ENCODE measurements at places on chromosomes 1 and 21.

DNA sequence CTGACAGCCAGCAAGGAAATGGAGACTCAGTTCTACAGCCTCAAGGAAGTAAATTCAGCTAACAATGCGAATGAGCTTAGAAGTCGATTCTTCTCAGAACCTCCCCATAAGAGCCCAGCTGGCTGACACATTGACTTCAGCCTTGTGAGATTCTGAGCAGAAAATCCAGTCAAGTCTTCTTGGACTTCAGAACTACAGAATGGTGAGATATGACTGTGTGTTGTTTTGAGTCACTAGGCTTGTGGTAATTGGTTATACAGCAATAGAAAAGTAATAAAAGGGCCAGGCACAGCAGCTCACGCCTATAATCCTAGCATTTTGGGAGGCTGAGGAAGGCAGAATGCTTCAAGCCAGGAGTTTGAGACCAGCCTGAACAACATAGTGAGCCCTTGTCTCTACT, 161.8 kb upstream of the IVNS1ABP start:
- no peak for DNase-seq

DNA sequence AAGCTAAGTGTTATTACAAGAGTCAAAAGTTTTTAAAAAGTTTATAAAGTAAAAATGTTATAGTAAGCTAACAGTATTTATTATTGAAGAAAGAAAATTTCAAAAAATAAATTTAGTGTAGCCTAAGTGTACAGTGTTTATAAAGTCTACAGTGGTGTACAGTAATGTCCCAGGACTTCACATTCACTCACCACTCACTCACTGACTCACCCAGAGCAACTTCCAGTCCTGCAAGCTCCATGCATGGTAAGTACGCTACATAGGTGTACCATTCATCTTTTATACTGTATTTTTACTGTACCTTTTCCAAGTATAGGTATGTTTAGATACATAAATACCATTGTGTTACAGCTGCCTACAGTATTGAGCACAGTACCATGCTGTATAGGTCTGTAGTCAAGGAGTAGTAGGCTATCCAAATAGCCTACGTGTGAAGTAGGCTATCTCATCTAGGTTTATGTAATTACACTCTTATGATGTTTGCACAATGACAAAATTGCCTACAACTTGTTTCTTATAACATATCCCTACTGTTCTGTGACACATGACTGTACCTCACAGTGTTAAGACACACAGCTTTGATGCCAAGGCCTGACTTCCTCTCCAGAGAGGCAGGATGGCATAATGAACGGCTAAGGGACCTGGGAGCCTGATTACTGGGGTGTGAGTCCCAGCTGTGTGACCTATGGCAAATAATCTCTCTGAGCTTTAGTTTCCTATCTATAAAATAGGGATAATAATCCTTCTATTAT, 12.7 kb downstream of the DHCR24 start:
- peak; percentile 60 for DNase-seq

- DNase-seq: no peak
Measured at GRCh38 chr1:57258557-57259325, 165.1 kb downstream of the DAB1 start.

- DNase-seq: no peak
Measured at GRCh38 chr1:55823541-55824250, 608.5 kb upstream of the USP24 start.

DNA sequence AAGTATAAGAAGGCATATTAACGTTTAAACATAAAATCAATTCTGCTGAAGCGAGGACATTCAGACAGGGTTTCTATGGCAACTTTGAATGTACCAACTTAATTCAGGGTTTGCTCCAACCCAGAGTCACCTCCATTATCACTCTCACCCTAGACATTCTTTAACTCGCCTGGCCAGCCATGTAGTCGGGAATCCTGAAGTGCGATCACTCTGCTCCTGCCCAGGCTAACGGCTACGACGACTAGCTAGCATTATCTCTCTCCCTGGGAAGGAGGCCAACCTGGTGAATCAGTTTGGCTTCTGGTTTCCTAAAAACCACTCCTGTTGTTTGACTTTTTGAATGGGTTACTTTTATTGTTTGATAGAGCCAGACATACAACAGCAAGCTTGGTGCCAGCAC, 38.9 kb upstream of the ZBTB18 start:
- peak; percentile 3 for DNase-seq

DNA sequence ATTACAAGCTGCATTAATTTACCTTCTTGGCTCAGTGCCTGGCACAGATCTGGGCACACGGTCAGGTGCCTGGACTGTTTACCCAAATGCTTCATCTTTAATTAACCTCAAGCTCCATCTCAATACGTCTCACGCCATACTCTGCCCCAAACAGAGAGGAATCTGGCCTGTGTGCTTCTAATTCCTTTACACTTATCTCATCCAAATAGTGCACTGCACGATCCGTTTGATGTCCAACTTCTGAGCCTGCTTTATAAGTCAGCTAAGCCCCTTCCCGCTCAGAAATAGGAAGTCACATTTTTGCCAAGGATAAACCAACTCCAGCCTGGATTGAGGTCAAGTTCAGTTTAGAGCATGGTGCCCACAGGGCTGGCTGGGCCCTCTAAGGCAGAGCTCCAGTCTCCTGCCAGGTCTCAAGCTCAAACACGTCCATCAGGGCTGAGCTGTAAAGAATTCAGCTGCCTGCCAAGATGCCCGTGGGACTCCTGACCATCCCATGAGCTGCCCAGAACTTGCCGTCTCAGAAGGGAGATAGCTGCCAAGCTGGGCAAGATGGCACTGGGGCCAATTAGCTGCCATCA, 233.5 kb downstream of the TRABD2B start:
- DNase-seq: peak; percentile 24

DNA sequence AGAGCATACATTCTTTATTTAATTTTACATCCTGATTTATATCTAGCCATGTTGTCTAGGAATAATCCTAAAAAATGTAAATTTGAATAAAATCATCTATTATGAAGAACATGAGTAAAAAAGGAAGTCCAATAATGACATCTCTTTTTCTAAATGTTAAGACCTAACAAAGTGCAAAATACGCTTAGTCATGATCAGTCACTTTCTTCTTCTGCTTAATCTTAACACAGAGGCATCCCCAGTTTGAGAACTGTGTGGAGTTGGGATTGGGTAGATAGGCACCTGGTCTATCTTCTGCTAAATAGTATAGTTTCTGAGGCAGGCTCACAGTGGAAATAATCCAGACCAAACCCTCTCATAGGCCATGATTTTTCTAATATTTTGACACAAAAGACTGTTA, 311.7 kb upstream of the LRRC7 start:
- no peak for DNase-seq

- DNase-seq: no peak
Measured at GRCh38 chr1:233033361-233033760, 83.0 kb downstream of the NTPCR start.

- no peak for DNase-seq
Measured at GRCh38 chr21:14520535-14520934, 25.6 kb downstream of the SAMSN1 start.

DNA sequence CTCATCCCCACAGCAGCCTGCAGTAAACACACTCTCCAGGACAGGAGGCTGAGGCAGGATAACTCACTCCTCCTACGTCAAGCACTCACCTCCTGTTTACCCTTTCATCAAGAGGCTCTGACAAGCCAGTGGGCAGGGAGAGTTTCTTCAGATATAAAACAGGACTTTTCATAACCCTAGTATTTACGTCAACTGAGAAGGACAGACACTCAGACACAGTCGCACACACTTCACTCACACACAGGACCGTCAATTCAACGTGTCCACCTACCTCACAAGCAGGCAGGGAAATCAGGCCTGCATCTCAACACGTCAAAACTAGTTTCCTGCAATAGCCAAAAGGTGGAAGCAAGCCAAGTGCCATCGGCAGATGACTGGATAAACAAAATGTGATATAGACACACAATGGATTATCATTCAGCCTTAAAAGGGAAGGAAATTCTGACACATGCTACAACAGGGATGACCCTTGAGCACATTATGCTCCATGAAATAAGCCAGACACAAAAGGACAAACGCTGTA, 48.6 kb downstream of the ITPKB start:
- peak; percentile 77 for DNase-seq

- no peak for DNase-seq
Measured at GRCh38 chr1:103191327-103191726, 83.0 kb upstream of the COL11A1 start.

GRCh38 chr1:94067196-94067595, 53.8 kb downstream of the ABCA4 start:
- DNase-seq: no peak

- DNase-seq: no peak
Measured at GRCh38 chr1:22903113-22903512, 69.6 kb downstream of the LACTBL1 start.

GRCh38 chr1:5388622-5389021, 603.6 kb downstream of the NPHP4 start:
- no peak for DNase-seq

DNA sequence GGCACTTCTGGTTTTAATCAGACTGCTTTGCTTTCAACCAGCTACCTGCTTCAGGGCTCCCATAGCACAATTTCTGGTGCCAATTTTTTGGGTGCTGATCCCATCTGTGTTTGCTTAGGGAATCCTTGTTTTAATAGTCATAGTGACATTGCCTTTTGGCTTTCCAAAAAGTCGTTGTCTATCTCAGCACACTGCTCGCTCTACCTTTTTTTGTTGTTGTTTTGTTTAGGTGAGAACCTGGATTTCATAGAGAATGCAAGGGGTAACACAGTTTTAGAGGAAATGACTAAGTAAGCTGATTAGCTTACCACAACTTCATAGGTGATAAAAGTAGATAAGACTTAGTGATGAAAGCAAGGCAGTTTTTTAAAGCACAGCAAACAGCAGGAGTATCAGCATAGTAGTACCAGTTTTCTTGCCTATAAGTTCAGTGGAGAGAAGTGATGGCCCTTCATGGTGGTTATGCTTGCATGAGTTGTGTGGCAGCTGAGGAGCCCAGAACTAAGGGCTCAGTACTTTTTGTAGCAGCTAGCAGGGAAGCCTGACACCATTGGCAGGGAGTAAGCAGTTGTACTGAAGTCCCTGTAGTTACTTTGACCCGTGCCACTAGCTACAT, 31.3 kb downstream of the NEK7 start:
- no peak for DNase-seq

GRCh38 chr21:34335316-34335715, 28.5 kb upstream of the KCNE2 start:
- DNase-seq: no peak

- DNase-seq: no peak
Measured at GRCh38 chr1:225977937-225978748, 21.0 kb downstream of the SDE2 start.

DNA sequence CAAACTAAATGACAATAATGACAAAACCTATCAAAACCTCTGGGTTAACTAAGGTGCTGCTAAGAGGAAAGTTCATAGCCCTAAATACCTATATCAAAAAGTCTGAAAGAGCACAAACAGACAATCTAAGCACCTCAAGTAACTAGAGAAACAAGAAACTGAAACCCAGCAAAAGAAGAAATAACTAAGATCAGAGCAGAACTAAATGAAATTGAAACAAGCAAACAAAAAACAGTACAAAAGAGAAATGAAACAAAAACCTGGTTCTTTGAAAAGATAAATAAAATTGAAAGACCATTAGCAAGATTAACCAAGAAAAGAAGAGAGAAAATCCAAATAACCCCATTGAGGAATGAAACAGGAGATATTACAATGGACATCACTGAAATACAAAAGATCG, 44.8 kb upstream of the KIAA0040 start:
- DNase-seq: no peak

DNA sequence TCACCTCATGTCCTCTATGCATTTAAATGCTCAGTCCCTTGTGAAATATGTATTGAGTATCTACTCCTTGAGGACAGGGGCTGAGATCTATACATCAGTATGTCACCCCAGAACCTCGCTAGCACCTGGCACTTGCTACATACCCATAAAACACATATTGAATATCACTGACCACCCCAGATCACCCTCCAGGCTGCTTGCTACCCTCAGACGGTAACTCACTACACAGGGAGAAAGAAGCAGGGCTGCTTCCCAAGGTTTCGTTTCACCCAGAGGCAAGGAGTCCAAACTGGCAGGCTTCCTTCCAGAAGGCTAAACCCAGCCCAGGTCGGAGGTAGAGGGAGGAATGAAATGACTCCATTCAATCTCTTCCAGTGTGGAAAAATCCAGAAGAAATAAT, 8.5 kb downstream of the INKA2 start:
- DNase-seq: no peak

GRCh38 chr1:50750021-50750619, 209.9 kb downstream of the FAF1 start:
- no peak for DNase-seq

- DNase-seq: no peak
Measured at GRCh38 chr1:209389258-209389657, 194.3 kb upstream of the CAMK1G start.

DNA sequence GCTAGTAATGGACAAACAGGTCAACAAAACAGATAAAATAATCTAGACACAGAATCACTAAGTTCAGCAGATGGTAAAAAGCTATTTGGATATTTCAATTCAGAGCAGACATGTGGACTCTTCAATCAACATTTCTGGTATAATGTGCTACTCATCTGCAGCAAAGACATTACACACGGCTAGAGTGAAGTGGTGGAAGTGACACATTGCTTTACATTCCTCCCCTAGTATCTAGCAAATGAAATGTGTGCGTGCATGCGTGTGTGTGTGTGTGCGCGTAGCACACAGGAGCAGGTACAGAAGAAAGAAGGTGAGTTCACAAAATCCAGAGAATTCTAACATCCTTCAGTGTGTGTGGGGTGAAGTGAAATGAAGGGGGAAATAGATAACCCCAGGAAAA, 8.3 kb downstream of the AHCTF1 start:
- DNase-seq: no peak

DNA sequence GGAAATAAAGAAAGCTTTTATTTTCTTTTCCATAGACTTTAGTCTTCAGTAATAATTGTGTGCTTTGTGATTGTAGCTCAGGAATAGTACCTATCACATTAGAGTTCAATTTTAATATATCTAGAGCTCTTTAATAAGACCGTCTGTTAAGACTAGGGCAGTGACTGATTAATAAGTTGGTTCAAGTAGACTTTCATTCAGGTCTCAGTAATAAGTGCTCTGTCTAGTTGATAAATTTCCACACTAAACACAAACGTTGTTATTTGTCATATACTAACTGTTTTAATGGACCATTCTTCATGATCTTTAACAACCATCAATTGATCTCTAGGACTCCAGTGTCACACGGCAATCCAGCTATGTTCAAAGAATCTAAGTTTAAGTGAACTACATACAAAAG, 474.5 kb upstream of the ADGRL2 start:
- DNase-seq: no peak

DNA sequence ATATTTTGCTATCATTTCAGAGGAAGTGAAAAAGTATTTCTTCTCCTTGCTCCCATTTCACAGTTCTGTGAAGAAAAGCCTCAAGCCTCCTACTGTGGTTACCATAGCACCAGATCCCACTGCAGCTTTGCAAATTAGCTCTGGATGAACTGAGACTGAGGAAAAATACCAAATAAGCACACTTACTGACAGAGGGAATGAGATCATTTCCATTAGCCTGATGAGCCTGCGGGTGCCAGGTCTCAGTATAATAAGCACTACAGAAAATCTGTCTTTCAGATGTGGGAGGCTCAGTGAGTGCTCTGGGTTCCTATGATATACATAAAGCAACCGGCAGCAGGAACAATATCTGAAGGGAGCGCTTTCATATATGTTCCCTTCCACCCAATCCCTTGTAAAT, 21.4 kb downstream of the XKR8 start:
- no peak for DNase-seq

- peak; percentile 56 for DNase-seq
Measured at GRCh38 chr1:119611701-119612113, 36.4 kb downstream of the ZNF697 start.

GRCh38 chr1:171644805-171645483, 7.5 kb downstream of the MYOC start:
- DNase-seq: peak; percentile 25

Measured in NCI-H2029 treated with DMSO at 0.1 percent for 48 hours (cell line).